ENCODE measurements at places on chromosomes 13 and 19. TPM values are rescaled to one million over a fixed set of nuclear protein-coding genes. Genes with fewer than 3 reads are reported as not detected.

GRCh38 chr13:98648141-98648540 lies 71.2 kb upstream of the STK24 start:
- H3K27me3 ChIP-seq = no peaks in the 10 kb centered on the region
- no peak overlapping the region for H3K27ac ChIP-seq
- no peak overlapping the region for H3K4me3 ChIP-seq
- no peaks in the 10 kb centered on the region for H3K36me3 ChIP-seq

GRCh38 chr13:39036212-39036611 lies 1.7 kb downstream of the PROSER1 start:
- H3K27me3 ChIP-seq = no peaks in the 10 kb centered on the region
- H3K36me3 ChIP-seq = no peaks in the 10 kb centered on the region
- H3K4me3 ChIP-seq = peak overlapping the region; percentile 78
- no peak overlapping the region for H3K27ac ChIP-seq
- H3K4me1 ChIP-seq = peaks cover 8% of the 10 kb centered on the region
- no peak for DNase-seq

GRCh38 chr19:12668932-12669269 lies 2.3 kb downstream of the WDR83 start:
- DNase-seq = no peak
- peaks cover 6% of the 10 kb centered on the region for H3K36me3 ChIP-seq

DNA sequence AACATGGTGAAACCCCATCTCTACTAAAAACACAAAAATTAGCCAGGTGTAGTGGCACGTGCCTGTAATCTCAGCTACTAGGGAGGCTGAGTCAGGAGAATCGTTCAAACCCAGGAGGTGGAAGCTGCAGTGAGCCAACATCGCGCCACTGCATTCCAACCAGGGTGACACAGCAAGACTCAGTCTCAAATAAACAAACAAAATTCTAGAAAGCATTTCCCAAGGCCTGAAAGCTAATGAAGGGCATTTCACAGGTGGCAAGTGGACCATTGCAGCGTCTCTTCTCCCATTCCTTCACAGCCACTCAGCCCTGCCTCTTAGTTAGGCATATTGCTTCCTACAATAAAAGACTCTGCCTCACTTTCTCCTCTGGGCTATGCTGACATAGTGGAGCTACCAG lies 13.5 kb upstream of the RXFP2 start:
- no peak overlapping the region for H3K27ac ChIP-seq

GRCh38 chr13:28503182-28503967 lies 8.4 kb upstream of the FLT1 start:
- no peak overlapping the region for H3K27ac ChIP-seq
- H3K36me3 ChIP-seq = no peaks in the 10 kb centered on the region
- H3K4me1 ChIP-seq = no peaks in the 10 kb centered on the region
- H3K4me3 ChIP-seq = no peak overlapping the region
- H3K27me3 ChIP-seq = no peaks in the 10 kb centered on the region

DNA sequence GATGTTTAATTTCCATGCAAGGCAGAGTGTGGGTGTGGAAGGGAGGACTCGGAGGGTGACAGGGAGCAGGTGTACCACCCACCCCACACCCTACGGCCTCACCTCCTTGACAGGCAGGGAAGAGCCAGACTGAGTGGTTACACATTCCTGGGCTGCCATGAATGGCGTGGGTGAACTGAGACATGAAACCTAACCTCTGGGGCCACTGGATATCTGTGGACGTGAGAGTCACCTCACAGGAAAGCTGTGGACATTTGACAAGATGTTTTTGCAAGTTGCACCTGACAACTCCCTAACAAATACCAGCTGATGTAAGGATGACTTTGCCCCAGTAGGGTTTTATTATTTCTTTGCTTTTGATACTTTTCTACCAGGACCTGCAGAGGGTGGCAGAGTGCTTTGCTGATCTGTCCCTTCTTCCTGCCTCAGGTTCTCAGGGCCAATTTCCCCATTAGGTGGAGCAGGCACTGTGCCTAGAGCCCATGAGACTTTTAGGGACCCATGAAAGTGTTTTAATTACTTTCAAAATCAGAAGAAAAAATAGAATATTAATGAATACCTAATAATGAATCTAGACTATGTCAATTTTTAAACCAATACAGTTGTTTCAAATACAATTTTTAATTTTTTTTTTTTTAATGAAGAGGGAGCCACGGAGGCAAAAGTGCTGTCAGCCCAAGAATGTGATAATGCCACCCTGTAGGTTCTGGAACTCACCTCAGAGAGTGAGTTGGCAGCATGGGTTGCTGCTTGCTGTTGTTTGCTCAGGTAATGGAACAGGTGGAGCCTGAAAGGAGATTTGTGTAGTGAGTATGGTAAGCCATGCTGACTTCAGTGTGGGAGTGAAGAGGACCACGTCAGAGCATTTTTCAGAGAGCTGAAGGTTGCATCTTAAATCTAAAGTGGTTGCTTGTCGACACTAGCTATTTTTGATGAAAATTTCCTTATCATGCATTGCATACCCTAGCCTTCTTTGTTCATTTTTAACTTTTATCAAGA lies 58.0 kb upstream of the CYSLTR2 start:
- H3K27ac ChIP-seq = no peak overlapping the region
- no peaks in the 10 kb centered on the region for H3K36me3 ChIP-seq
- H3K4me3 ChIP-seq = no peak overlapping the region
- no peaks in the 10 kb centered on the region for H3K27me3 ChIP-seq

DNA sequence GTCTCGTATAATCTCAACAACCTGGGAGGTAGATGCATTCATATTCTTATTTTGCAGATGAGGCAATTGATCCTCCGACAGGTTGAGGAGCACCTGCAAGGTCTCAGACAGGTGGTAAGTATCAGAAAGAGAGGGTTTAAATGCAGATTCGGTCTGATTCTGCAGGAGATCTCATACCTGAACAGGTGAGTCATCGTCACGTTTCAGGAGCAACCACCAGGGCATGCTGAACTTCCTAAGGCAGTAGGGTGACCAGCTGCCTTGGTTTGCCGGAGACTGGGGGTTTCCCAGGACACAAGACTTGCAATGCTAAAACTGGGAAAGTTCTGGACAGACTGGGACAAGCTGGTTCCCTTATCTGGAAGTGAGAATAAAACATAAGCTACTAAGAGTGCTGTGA lies 68.8 kb upstream of the TSHZ3 start:
- no peaks in the 10 kb centered on the region for H3K4me1 ChIP-seq
- H3K4me3 ChIP-seq = no peak overlapping the region
- H3K36me3 ChIP-seq = no peaks in the 10 kb centered on the region
- no peak overlapping the region for H3K27ac ChIP-seq
- H3K27me3 ChIP-seq = no peaks in the 10 kb centered on the region

GRCh38 chr19:17511724-17512573 lies 500 bp downstream of the PGLS start:
- no peaks in the 10 kb centered on the region for H3K27me3 ChIP-seq
- H3K4me1 ChIP-seq = peaks cover 10% of the 10 kb centered on the region
- peak; percentile 91 for DNase-seq

GRCh38 chr13:36447501-36447900 lies 15.2 kb downstream of the CCNA1 start:
- H3K27ac ChIP-seq = no peak overlapping the region
- H3K4me1 ChIP-seq = no peaks in the 10 kb centered on the region

- no peak for DNase-seq
- H3K27ac ChIP-seq = no peak overlapping the region
- no peak overlapping the region for H3K4me3 ChIP-seq
- no peaks in the 10 kb centered on the region for H3K36me3 ChIP-seq
- H3K27me3 ChIP-seq = no peaks in the 10 kb centered on the region
Observed at GRCh38 chr13:99268822-99269221, 10.6 kb upstream of the GPR18 start.

GRCh38 chr19:12155324-12155860 lies 1.1 kb downstream of the ZNF625 start:
- H3K4me1 ChIP-seq = no peaks in the 10 kb centered on the region
- H3K36me3 ChIP-seq = no peaks in the 10 kb centered on the region
- H3K27ac ChIP-seq = no peak overlapping the region

DNA sequence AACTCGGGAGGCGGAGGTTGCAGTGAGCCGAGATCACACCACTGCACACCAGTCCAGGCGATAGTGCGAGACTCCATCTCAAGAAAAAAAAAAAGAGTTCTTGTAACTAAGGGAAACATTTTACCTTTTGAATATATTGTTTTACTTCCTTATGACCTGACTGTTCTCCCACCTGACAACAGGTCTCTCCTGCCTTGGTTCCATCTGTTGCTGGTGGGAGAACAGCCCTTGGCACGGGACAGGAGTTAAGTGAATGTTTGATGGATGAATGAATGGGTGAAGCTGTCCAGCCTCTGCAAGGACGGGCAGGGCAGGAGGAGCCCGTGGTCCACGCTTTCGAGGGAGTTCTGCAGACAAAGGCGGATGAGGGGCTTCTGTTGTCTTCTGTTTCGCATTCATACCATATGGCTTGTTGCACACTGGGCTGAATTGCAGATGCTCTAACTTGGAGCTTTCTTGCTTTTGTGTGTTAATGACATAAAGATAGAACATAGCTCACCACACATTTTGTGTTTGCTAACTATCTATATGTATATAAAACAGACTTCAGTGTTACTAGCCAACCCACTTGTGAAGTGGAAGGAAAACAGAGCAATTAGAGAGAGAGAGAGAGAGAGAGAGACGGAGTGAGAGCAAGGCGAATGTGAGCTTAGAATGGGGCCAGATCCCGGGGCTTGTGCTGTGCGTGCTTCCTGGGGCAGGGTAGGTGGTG lies 16.2 kb upstream of the CCNE1 start:
- no peak overlapping the region for H3K4me3 ChIP-seq
- no peaks in the 10 kb centered on the region for H3K36me3 ChIP-seq
- H3K27ac ChIP-seq = no peak overlapping the region
- no peaks in the 10 kb centered on the region for H3K27me3 ChIP-seq
- no peaks in the 10 kb centered on the region for H3K4me1 ChIP-seq

The GRAMD1A gene
- 137 TPM for polyA plus RNA-seq

The F10 gene
- polyA plus RNA-seq = 59.4 TPM

The TIMM50 gene
- polyA plus RNA-seq = 38.6 TPM

The OSCAR gene
- polyA plus RNA-seq = 1.0 TPM

The ZNF99 gene
- not detected for polyA plus RNA-seq
